ENCODE measurements at places on chromosomes 12 and 14. TPM values are rescaled to one million over a fixed set of nuclear protein-coding genes. Genes with fewer than 3 reads are reported as not detected.

GRCh38 chr12:52580496-52580895 is 6.9 kb upstream of the KRT74 start:
- no peak for DNase-seq

DNA sequence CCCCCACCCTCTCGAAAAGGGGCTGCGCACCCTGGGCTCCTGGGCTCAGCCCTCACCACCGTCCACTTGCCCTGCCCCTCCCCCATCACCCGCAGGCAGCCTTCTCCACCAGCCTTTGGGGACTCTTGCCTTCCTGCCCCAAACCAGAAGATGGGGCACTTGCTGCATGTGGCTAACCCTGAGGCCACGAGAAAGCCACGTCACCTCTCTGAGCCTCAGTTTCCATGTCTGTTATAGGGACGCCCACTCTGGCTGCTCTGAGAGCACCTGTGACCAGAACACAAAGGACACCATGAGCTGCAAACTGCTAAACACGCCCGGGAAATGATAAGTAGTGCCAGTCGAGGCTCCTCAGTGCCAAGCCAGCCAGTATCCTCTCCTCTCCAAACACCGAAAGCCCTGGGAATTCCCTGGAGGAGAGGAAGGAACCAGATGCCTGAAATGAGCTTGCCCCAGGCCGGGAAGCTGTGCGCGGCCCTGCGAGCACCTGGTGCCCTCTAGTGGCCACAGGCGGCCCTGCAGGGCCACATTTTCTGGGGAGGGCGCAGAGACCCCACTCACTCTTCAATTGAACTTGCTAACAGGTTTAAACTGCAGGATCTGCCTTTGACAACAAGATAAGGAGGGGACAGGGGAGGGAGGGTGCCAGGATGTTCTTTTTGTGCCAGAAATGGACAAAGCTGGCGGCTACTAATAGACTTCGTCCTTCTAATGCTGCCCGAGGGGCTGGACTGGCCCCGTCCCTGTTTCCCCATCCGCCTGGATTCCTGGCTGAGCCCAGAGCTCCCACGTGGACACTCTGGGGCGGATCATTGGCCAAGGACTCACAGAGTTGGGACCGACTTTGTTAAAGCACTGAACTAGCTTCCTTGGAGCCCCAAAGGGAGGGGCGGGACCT is 10.2 kb upstream of the SERPINA9 start:
- DNase-seq = peak; percentile 4

Gene CLEC1B
- not detected for total RNA-seq

DNA sequence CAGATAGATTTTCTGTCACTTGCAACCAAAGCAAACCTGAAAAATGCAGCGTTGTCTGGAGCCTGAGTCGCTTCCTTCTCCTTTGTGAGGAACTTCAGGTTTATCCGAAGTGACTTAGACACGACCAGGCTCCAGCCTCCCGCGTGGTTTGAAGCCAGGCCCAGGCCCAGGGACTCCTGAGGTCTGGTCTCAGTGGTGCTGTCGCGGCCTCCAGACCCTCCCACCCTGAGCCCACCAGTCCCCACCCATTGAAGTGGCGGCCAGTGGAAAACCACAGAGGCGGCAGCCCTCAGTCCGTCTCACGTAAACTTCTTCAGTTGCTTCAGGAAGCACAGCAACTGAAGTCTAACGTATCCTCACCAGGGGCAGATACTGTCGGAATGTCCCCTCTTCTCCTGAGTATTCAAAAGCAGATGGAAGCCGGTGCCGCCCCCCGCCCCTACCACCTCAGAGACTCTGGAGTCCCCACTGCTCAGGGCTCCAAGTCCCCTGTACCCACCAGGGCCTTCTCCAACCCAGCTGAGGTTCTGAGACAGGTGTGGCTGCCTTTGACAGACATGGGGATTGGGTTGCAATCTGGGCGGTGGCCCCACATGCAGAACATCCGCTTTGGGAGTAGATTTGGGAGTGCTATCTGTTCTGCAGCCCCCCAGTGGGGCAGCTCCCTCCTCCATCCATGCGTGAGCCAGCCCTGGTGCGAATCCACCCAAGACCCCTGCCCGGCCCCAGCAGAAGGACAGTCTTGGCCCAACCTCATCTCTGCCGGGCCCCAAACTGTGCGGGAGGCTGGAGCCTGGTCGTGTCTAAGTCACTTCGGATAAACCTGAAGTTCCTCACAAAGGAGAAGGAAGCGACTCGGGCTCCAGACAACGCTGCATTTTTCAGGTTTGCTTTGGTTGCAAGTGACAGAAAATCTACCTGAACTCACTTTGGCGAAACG is 26.6 kb upstream of the GALNT9 start:
- DNase-seq = no peak
